CD4-positive, alpha-beta T cell (primary cell): ENCODE measurements at places on chromosomes 6 and 20.

DNA sequence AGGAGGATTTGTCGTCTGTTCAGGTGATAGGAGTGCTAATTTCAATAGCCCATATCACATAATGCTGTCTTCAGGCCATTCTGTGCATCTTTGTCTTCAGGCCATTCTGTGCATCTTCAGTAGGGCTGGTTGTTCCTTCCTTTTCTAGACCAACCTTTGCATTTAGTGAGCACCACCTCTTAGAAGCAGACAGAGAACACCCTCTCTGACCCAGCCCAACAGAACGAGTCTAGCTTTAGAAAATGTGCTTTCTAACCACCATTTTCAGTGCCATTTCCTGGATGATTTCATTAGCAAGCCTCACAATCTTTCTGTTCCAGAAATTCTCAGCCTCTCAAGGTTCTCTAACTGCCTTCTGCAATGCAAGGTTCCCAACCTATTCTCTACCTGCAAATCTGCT is 215.3 kb upstream of the KCNQ5 start:
- DNase-seq, result no peak

DNA sequence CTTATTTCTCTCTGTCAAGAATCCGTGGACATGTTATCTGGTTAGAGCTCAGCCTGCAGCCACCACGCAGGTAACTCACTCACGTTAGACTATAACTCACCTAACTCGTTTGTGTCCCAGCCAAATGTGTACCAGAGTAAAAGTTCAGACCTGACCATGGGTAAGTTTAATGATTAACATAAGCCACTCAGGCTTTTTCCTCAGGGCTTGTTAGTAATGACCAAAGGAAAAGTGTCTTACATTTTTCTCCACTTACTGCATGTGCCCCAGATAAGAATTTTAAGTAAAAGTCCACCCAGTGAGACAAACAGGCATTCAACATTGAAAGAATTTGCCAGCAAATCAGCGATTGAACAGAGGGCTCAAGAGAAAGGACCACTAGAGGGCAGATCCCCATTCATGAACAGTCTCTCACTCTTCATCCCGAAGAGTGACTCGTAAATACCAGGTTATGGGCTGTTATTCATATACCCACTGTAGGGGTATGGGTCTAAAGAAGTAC is at the start of gene PKHD1:
TSS of gene PKHD1 (minus strand) at position 116 of the 502 bp plus-strand sequence. CDS start 2,680 bp downstream, outside the sequence.
- no peak for DNase-seq

DNA sequence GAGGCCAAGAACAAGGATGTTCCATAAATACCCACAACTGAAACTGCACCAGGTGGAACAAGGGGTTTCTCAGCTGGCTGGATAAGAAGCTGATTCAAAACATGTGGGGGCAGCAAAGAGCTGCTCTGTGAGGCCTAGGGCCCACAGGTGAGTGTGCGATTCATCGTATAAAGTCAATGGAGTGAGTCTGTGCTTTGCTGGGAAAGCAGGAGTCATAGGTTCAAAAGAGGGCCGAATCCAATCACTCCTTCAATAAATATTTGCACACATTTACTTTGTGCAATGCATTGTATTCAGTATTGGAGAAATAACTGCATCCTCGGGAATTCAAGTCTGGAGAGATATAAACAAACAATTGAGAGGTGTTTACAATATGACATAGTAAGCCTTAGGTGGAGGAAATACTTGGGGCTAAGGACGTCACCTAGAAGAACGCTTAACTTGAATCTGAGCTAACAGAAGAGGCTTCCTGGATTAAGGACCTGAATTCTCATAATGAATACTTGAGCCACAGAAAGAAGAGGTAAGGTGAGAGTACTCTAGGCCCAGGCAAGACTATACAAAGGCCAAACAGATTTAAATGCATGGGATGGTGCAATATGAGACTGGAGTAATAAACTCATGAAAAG is 83.7 kb upstream of the TMEM30A start:
- DNase-seq, result no peak

DNA sequence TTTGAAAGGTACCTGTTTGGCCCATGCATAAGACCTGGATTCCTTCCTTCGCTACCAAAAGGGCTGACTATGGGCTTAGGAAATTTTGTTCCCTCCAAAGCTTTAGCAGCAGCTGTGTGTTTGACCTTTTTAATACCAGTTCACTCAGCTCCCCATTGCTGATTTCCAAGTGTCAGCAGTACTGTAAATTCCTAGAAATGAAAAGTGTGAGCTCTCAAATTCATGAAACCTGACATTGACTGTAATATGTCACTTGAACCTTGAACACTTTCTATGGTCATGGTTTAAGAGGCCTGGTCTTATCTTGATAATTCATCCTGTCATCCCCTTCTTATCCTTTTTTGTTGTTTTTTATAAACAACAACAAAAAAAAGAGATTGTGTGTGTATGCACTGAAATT is 31.7 kb downstream of the STAU1 start:
- DNase-seq, result no peak

DNA sequence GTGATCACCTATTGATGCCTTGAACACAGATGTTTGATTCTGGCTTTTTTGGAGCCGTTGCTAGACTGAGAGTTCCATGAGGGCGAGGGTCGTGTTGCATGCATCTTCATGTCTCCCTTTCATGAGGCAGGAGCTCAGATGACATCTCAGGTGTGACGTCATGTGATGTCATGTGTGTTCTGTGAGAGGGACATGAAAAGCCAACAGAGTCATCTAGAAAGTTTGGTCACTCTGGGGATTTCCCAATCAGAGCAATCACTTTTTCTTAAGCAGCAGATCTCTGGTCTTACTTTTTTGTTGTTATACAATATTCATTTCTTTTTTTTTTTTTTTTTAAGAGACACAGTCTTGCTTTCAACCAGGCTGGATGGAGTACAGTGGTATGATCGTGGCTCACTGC is 411.8 kb downstream of the PREX1 start:
- no peak for DNase-seq
